ENCODE measurements at places on chromosomes 1 and 21.

GRCh38 chr1:226643177-226643576, 94.6 kb downstream of the STUM start:
- peak; percentile 98 for DNase-seq

DNA sequence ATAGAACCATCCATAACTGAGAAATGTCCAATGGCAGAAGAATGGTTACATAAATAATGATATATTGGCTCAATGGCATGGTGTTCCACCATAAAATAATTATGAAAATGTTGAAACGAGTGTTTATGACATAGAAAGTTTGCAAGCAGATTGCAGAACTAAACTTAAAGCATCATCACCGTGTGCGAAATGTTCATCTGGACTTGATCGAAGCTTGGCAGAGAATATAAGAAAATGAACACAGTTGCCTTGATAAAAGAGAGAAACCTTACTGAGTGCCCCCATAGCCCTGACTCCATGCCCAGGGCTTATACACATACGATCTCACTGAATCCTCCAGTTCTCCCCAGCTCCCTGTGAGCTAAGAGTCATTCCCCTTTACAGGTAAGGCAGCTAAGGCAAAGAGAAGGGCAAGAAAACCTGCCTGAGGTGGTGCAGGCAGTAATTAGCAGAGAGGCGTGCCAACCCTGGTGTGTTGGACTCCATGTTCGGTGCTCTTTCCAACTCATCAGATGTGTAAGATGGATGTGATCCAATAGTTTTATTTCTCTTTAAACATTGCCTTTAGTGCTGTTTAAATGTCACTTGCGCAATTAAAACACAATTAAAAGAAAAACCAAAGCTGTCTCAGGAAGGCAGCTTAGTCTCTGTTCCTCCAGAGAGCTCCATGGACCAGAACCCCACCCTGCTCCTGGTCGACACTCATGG, 21.8 kb upstream of the SPOCD1 start:
- DNase-seq: no peak

GRCh38 chr1:99305626-99306025, 41.3 kb downstream of the PLPPR4 start:
- DNase-seq: no peak

- peak; percentile 56 for DNase-seq
Measured at GRCh38 chr1:2228694-2229036, 546 bp downstream of the SKI start.

DNA sequence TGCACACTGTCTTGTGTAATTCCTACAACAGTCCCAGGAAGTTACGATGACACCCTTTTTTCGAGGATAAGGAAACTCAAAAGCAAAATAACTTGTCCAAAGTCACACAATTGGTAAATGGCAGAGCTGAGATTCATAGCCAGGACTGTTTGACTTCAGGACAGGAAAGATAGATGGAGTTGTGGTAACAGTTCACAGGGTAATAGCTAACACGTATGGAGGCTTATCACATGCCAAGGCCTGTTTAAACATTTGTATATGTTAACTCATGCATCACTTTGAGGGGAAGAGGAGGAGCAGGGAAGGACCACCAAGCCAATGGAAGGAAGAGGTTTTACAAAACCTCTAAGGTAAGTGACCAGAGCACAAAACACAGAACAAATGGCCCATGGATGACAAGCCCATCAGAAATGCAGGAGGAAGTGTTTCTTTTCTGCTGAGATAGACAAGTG, 2.8 kb downstream of the DHCR24 start:
- DNase-seq: no peak
